ENCODE measurements at places on chromosomes 6 and 20.

DNA sequence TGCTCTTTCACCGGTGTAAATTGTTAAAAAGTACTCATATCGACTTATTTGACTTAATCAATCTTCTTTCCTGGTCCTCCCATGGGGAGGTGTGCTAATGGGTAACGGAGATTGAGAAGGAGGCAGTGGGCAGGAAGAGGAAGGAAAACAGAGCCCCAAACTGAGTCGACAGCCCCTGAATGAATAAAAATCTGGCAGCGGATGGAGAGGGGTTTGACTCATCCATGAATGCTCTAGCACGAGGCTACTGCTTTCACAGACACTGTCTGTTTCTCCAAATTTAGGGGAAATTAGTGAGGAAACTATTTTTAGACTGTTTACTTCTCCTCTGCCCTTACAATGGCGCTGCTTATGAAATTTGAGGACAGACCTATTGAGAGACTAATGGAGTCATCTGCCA, 142.2 kb upstream of the ATXN1 start:
- DNase-seq, result no peak

DNA sequence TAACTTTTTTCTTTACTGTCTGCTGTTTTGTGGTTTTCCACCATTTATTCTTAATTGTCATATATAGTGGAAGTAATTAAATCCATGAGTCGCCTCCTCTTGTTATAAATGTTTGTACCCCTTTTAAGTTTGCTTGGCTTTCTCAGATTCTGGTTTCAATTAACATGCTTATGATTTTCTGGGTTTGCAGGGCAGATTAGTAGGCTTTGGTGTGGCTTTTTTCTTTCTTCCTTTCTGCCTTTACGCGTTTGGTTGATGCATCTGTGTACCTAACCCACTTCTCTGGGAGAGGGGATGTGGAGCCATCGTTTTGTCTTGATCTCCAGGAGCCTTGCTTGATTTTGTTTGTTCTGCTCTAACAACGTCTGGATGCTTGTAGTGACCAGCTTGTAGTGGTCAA, 100.4 kb downstream of the JARID2 start:
- DNase-seq, result no peak

DNA sequence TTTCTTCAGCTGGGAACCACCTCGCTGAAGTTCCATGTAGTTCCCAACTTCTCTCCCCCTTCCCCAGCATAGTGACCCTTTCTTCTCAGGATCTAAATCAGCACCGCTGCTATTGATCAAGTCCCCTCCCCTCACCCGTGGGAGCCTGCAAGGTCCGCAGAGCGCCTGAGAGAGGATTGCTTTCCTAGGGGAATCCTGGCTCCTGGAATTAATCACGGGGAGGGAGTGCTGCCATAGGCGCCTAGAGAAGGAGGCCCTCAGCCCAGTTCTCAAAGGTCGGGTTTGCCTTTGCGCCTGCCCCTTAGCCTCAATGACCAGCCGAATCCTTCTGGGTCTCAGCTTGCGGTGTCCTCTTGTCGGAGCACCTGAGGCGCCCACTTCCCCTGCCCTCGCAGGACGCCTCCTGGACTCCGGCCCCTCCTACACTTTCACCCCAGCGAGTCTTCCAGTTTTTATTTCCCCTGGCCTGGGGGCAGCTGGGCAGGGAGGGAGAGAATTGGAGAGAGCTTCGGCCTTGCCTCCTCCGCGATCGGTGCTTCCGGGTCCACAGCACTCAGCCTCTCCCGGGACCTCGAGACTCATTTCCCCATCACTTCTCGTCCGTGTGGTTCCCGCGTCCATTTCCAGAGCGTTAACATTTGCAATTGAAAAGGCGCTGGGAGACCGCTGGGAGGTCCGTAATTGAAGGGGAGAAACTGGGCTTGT, 3.1 kb upstream of the NKX2-2 start:
- DNase-seq, result no peak

GRCh38 chr20:23161244-23161891, 75.2 kb upstream of the CD93 start:
- no peak for DNase-seq

GRCh38 chr6:163095401-163095800, 319.1 kb upstream of the QKI start:
- no peak for DNase-seq

DNA sequence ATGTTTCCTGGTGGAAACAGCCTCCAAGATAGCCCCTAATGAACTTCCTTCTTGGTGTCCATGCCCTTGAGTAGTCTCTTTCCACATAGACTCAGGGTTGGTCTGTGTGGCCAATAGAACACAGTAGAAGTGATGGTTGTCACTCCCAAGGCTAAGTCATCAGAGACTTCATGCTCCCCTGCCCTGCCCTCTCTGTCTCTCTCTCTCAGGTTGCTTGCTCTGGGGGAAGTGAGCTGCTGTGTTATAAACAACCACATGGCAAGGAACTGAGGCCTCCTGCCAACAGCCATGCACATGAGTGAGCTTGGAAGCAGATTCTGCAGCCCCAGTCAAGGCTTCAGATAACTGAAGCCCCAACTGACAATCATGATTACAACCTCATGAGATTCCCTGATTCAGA, 85.3 kb upstream of the SLC22A16 start:
- DNase-seq, result no peak

GRCh38 chr6:148566664-148567350, 180.0 kb upstream of the UST start:
- no peak for DNase-seq

GRCh38 chr6:96721227-96721626, 116.0 kb downstream of the GPR63 start:
- no peak for DNase-seq

DNA sequence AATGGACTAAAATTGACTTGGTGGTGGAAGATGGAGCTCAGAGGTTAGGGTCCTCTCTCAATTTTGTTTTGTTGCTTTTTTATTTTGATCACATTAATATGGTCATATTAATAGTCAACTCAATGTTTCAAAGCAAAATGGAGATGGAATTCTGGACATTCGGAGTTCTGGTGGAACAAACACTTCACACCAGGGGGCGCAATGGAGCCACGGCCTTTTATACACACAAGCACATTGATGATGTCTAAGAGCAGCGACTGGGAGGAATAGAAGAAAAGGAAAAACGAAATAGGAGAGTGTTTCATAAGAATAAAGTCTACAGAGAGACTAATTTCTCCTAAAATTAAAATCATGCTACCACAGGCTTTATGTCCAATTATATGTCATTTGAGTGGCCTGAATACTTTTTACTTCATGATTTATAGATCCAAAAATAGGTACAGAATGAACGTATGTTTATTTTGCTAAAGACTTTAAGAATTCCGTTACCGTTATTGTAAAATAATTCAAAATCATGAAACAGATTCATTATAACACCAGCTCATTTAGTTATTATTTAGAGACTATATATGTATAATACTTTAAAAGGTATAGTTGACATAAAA, 197.6 kb upstream of the SASH1 start:
- DNase-seq, result no peak

DNA sequence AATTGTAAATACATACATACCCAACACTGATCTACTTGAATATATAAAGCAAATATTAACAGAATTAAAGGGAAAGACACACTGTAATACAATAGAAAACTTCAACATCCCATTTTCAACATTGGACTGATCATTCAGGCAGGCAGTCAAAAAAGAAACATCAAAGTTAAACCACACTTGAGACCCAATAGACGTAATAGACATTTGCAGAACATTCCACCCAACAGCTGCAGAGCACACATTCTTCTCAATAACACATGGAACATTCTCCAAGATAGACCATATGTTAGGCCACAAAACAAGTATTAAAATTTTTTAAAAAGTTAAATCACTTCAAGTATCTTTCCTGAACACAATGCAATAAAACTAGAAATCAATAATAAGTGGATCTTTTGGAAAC, 698.2 kb downstream of the COL12A1 start:
- no peak for DNase-seq

DNA sequence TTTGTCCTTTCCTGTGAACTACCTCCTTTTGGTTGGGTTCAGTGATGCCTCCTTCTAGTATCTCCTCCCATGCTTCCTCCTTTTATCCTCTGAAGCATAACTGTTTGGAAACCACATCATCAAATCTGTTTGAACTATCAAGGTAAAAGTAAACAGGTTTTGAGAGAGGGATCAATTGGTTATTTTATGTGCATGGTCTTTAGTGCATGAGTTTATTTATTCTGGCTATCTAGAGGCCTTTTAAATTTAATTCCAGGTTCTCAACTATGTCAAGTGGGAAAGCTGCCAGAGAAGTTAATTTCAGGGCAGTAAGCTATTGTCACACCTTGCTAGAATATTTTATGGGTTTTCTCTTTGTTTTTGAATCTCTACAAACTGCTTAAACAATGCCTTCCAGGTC, 54.1 kb downstream of the WASF1 start:
- DNase-seq, result peak; percentile 39

- DNase-seq, result no peak
These were observed 260.5 kb downstream of the NRN1 start for GRCh38 chr6:5746053-5746758.

GRCh38 chr20:41702647-41703046, 84.5 kb upstream of the CHD6 start:
- no peak for DNase-seq

GRCh38 chr6:44258325-44258863, 1.1 kb upstream of the SLC35B2 start:
- no peak for DNase-seq

- no peak for DNase-seq
These were observed 78.9 kb downstream of the OLIG3 start for GRCh38 chr6:137415127-137415833.

Data from NCI-H1417 treated with DMSO at 0.1 percent for 48 hours (cell line).